ENCODE measurements at places on chromosomes 16 and 17.

DNA sequence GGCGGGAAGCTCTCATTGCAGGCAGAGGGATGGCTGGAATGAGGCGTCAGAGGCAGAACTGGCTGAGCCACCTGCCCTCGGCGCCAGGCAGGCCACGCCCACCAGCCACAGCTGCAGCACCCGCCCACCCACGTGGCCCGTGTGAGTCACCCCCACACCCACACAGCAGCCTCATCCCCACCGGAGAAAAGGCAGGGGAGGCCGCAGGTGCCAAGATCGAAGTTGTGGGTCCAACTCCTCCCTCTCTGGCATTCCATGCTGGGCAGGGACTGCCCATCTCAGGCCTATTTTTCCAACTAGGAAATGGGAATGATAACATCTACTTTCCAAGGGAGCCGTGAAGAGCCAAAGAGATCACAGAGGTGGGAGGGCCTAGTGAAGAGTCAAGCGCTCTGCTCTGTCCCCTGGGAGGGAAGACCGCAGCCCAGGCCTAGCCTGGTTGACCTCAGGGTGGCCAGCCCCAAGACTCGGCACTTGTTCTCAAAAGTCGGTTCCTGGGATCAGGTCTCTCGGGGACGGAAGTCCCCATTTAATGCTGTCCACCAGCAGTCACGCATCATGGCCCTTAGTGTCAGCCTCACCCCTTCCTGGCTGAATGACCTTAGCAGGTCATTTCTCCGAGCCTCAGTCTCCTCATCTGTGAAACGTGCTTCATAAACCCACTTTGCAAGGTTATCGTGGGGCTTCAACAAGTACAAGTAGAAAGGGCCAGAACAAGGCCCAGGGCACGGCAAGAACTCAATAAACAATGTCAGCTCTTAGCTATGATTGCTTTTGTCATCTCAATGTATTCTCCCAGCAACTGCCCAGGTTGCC, at the start of gene TRPV3:
TSS of gene TRPV3 (minus strand) at position 45 of the 816 bp plus-strand sequence. CDS start 2,962 bp downstream, outside the sequence.
- no peak for DNase-seq

GRCh38 chr17:42203354-42203753, 9.1 kb upstream of the GHDC start:
- no peak for DNase-seq

GRCh38 chr16:2447920-2448583, 11.9 kb upstream of the TEDC2 start:
- DNase-seq: peak; percentile 47

DNA sequence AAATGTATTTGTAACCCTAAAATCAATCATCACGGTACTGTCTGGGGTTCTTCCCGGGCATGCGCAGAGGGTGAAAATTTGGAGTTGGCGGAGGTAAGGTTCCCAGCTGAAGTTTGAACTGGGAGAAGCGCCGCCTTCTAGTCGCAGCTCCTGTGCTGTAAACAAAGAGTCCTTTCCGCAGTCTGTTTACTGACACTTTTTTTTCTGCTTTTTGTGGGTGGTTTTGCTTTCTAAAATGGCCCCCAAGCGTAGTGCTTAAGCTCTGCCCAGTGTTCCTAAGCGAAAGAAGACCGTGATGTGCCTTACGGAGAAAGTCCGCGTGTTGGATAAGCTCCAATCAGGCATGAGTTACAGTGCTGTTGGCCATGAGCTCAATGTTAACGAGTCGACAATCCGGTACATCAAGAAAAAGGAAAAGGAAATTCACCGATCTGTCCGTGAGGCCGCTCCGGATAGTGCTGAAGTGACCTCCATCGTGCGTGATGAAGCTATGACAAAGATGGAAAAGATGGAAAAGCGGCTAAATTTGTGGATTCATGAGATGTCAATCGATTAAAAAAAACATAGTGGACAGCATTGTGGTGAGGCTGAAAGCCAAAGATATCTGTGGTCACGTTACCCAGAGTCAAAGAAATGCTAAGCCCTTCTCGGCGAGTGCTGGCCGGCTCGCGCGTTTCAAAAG, 570 bp upstream of the CFDP1 start:
- peak; percentile 95 for DNase-seq

DNA sequence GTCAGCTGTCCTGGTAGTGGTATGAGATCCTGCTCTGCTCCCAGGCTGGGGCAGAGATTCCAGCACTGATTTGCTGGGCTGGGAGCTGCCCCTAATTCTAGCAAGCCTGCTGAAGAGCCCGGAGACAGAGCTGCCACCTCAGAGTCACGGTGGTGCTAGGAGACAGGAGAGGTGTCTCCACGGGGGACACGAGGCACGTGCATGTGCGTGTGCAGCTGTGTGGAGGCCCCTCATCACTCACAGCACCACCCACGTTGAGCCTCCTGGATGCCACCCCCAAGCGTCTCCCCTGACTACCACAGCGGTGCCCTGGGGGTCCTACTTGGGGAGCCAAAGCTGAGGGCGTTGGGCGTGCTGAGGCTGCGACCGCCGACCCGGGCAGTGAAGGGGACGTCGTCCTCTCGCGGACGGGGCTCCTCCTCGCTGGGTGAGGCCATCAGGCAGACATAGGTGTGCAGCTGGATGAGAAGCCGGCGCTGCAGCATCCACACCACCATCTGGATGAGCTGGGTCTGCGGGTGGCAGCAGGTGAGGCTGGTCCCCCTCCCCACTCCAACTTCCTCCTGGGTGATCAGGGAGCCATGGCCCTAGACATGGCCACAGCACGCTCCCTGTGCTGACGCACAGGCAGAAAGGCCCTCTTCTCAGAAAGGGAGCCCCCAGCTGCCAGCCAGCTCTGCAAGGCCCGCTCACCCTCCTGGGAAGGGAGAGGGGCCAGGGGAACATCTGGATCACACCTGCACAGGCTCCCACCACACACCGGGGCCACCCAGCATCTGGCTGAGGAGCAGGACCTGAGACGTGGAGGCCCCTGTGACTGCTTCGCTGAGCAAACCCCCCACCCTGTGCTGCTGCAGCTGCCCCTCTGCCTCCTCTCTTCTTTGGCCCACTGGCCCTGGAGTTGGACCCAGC, 11.6 kb downstream of the MPG start:
- no peak for DNase-seq

GRCh38 chr17:41537990-41538389, 9.9 kb upstream of the KRT19 start:
- peak; percentile 62 for DNase-seq

DNA sequence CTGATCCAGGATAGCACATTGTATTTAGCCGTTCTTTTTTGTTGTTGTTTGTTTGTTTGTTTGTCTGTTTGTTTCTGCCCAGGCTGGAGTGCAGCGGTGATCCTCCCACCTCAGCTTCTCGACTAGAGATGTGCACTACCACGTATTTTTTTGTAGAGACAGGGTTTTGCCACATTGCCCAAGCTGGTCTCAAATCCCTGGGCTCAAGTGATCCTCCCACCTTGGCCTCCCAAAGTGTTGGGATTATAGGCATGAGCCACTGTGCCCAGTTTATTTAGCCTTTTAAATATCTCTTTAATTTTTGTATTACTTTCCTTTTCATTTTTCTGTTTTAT, 9.2 kb upstream of the NLRC5 start:
- DNase-seq: no peak

GRCh38 chr17:40180694-40181093, 3.4 kb downstream of the RAPGEFL1 start:
- DNase-seq: no peak

- no peak for DNase-seq
Observed at GRCh38 chr16:85829751-85830445, 30.4 kb downstream of the COX4I1 start.

GRCh38 chr16:86018487-86018886, 119.5 kb downstream of the IRF8 start:
- DNase-seq: peak; percentile 47

GRCh38 chr16:55473587-55473986, 5.4 kb upstream of the MMP2 start:
- DNase-seq: no peak

GRCh38 chr17:22569459-22570143, 877.3 kb downstream of the KCNJ18 start:
- DNase-seq: no peak

DNA sequence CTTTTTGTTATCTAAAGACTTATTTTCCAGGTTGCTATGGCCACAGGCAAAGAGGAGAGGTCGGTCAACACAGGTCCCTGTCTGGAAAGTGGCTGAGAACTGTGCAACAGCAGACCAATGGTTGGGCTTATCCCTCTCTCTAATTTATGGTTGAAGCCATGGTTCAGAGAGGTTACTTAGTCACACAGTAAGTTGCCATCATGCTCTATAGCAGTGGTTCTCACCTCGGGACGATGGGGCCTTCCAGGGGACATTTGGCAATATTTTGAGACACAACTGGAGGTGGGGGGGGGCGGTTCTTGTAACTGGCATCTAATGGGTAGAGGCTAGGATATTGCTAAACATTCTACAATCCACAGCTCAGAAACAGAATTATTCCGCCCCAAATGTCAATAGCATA, 842 bp upstream of the LDAF1 start:
- no peak for DNase-seq

- no peak for DNase-seq
Observed at GRCh38 chr17:19433255-19433654, 22.2 kb downstream of the RNF112 start.

DNA sequence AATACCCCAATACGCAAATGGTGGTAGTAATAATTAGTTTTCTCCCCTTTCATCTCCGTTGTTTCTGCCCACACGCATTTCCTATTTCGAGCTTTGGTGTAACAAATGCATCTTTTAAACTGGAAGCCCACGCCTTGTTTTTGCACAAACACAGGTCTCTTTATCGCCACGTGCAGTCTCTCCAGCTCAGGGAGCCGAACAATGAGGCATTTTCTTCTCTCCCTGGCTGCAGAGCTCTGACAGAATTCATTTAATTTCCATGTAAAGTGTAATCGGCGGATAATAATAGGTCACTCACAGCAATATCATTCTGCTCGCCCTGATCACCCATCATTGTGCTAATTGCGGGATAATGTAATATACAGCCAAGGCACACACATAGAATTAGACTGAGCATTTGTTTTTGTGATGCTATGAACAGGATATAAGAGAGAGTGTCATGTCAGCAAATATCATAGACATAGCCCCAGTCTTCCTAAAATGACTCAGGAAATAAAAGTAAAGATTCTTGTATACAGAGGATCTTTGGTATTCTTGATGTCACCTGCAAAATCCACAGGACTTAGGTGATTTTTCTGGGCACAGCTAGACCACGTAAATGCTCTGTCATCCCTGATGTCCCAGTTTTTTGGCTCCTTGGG, 452.6 kb upstream of the CDH11 start:
- DNase-seq: no peak

DNA sequence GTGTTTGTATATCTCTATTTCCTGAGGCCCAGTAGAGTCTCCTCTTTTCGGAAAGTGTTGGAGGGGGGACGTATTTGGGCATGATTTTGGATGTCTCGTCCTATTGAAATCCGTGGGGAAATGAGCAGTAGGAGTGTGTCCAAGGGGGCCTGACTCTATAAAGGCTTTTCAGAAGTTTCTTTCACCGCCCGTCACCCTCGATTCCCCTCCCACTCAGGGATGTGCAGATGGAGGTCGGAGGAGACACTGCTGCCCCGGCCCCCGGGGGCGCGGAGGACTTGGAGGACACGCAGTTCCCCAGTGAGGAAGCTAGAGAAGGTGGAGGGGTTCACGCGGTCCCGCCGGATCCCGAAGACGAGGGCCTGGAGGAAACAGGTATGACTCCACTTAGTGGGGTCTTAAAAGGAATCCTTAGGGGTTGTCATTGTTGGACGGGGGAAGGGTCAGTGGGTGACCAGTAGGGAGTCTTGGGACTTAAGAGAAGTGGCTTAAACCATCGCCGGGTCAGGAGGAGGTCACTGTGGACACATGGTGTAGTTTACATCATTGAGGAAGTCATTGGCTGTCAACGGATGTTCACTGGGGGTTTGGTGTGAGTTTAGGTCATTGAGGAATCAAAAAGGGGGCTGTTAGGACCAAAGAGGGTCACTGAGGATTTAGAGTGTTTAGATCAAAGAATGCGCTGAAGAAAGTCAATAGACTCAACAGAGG, 424 bp downstream of the MON1B start:
- peak; percentile 29 for DNase-seq

GRCh38 chr17:17579691-17580090, 11.8 kb downstream of the PEMT start:
- DNase-seq: no peak

GRCh38 chr16:17339764-17340541, 130.8 kb downstream of the XYLT1 start:
- peak; percentile 79 for DNase-seq

DNA sequence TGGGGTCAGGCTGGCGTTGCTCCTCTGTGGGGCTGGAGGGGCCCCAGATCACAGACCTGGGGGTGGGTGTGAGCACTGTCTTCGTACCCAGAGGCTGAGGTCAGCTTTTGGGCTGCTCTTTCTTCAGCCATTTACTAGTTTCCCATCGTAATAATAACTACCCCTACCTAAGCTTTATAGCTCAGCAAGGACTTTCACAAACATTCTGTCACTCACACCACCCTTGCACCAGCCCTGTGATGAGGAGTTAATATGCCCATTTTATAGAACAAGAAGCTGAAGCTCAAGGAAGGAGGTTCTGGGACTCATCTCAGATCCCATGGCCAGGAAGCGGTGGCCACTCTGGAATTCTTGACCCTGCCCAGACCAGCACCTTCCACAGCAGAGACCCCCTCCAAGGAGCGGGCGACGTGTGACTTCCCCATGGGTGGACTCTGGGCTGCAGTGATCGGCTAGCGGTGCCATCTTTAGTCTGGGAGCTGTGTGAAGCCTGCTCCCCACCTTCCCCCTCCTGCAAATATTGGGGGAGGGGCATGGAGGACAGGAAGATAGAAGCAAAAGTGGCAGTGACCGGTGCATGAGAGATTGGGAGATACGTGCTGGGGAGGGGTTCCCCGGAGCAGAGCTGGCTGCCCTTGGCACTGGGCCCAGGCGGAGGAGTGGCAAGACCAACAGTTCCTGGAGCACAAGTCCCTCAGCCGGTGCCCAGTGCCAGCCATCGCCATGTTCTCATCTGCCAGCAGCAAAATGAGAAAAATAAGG, 81.8 kb upstream of the TOB1 start:
- no peak for DNase-seq

GRCh38 chr16:53785044-53785443, 81.1 kb downstream of the FTO start:
- peak; percentile 57 for DNase-seq

DNA sequence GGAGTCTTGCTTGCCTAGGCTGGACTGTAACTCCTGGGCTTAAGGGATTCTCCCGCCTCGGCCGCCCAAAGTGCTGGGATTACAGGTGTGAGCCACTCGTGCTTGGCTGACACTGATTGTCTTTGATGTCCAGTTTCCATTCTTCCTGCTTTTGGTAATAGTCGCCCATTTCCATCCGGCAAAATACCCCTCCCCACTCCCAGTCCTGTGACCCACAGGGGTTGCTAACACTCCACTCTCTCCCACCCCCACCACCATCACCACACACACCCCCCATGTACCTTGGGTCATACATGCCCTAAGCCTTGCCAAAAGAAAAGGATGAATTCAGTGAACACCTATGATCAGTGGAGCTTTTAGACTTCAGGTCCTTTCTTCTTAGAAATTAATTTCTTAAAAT, 52.8 kb upstream of the MYH10 start:
- DNase-seq: no peak

DNA sequence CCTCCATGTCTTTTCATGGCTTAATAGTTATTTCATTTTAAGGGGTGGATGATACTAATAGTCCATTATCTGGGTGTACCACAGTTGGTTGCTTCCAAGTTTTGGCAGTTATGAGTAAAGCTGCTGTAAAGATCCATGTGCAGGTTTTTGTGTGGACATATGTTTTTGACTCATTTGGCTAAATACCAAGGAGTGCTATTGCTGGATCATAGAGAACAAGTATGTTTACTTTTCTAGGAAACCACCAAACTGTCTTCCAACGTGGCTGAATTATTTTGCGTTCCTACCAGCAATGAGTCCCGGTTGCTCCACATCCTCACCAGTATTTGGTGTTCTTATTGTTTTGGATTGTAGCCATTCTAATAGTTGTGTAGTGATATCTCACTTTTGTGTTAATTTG, 181.9 kb downstream of the SPECC1 start:
- DNase-seq: peak; percentile 88
